Left renal cortex interstitium (tissue), 4 donors: ENCODE measurements at places on chromosomes 11 and 22. TPM values are rescaled to one million over a fixed set of nuclear protein-coding genes. Genes with fewer than 3 reads are reported as not detected.
A peak's percentile ranks its signal among the peaks of the same experiment; 100 is the strongest.

DNA sequence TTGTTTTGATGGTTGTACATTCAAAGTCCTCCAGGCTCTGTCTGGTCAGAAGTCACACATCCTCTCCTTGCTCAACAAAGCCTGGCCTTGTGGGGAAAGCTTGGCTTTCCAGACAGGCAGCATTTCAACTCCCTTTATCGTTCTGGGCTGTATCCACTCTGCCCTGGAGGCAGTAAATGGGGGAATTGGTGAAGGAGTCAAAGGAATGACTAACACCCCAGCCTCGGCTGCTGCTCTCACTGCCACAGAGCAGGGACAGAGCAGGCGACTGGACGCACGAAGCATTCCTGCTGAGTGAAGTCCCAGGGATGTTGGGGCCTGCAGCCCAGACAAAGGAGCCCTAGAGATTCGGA is 52.8 kb downstream of the WNT11 start:
- no peak for DNase-seq

GRCh38 chr22:30005213-30005857 is 74.9 kb upstream of the HORMAD2 start:
- peak; percentile 77 for DNase-seq

- no peak for DNase-seq
Measured at GRCh38 chr22:39374801-39375200, 24.8 kb upstream of the TAB1 start.

DNA sequence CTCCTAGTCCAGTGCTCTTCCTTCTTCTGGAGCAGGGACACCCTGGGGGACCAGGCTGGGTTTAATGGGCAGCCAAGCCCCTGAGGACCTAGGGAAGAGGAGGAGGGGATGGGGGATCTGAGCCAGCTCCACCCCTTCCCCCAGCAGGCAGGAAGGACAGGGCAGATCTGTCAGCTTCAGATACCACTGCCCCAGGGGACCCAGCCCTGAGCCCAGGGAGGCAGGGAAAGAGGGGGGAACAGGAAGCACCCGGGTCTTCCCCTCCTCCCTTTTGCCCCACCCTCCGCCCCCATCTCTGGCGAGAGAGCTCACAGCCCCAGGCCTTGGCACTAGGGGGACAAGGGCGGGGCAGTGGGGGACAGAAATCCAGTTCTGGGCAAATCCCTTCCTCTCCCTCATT is 11.7 kb upstream of the SOX10 start:
- DNase-seq = no peak

DNA sequence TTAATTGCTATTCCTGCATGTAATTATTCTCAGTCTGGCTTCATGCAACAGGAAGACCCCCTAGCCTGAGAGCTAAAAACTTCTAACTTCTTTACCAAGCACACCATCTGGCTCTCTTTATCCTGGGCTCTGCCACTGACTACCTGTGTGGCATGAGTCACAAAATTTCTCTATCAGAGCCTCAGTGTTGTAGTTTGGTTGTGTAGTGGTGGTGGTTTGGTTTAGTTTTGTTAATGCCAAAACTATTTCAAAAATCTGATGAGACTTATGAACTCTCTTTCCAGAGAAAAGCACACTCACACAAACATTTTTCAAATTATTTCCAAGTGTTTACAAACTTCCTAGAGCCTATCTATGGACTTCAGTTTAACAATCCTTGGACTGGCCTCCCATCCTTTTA is 7.5 kb upstream of the IL17RA start:
- DNase-seq = no peak

- no peak for DNase-seq
Measured at GRCh38 chr22:23682827-23683355, 7.9 kb upstream of the RGL4 start.

DNA sequence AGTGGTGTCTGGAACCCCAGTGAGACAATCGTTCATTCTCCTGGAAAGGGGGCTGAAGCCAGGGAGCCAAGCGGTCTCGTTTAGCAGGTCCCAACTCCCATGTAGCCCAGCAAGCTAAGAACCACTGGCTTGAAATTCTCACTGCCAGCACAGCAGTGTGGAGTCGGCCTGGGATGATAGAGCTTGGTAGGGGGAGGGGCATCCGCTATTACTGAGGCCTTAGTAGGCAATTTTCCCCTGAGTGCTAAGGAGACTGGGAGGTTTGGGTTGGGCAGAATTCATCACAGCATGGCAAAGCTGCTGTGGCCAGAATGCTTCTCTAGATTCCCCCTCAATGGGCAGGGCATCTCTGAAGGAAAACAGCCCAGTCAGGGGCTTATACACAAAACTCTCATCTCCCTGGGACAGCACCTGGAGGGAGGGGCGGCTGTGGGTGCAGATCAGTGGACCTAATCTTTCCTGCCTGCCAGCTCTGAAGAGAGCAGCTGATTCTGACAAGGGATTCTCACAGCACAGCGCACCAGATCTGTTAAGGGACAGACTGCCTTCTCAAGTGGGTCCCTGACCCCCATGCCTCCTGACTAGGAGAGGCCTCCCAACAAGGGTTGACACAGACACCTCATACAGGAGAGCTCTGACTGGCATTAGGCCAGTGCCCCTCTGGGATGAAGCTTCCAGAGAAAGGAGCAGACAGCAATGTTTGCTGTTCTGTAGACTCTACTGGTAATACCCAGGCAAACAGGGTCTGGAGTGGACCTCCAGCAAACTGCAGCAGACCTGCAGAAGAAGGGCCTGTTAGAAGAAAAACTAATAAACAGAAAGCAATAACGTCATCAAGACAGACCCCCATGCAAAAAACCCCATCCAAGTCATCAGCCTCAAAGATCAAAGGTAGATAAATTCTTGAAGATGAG is 14.8 kb downstream of the OR52M1 start:
- DNase-seq = no peak

DNA sequence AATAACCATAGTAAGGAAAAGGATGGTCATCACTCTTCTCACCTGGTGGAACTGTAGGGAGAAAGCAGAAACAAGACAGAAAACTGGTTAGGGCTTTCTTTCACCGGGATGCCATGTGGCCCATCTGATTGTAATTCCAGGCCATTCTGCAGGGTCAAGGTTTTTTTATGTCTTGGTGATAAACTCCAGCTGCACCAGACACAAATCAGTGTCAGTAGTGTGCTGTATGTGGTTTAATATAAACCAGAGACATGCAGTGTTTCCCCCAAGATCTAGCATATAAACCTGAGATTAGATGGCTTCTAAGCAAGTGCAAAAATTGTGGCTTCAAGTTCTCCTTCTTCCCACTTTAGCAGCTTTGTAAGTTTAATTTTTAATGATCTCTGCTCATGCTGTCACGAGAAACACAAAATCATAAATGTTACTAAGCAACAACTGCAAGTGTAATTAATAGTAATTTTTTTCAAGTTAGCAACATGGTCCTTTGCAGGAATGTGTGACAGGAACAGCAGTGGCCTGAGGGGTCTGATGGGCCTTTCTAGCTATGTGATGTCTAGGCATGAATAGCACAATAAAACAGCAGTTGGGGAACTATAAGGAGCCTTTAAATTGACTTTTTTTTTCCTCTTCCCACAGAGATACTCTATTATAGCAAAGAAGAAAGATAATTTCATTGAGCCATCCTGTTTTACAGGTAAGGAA is 41.6 kb downstream of the BDNF start:
- no peak for DNase-seq

DNA sequence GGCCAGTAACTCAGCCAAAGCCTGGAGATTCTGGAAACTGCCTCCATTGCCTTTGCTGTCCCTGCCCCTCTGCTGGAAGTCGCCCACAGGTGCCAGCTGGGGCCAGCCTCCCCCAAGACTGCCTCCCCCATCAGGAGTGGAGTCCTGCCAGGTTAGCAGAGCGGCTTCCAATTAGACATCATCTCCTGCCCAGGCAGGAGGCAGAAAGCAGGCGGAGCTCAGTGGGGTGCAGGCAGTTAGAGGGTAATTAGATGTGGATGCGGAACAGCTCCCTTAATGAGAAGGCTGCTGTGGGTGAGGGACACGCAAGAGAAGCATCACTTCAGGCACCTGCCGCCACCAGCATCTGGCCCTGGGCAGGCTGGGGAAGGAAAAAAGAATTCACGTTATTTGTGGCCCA is 90.9 kb upstream of the TP53I11 start:
- DNase-seq = no peak

CCDC87 gene
- 0.37 TPM for polyA plus RNA-seq

OR51B5 gene
- polyA plus RNA-seq = 0.17 TPM

SLC37A2 gene
- polyA plus RNA-seq = 1.9 TPM

SRRD gene
- 27.9 TPM for polyA plus RNA-seq

ZDHHC13 gene
- 17.9 TPM for polyA plus RNA-seq

TBCEL gene
- 24.2 TPM for polyA plus RNA-seq
